ENCODE measurements at places on chromosomes 3 and 15.

DNA sequence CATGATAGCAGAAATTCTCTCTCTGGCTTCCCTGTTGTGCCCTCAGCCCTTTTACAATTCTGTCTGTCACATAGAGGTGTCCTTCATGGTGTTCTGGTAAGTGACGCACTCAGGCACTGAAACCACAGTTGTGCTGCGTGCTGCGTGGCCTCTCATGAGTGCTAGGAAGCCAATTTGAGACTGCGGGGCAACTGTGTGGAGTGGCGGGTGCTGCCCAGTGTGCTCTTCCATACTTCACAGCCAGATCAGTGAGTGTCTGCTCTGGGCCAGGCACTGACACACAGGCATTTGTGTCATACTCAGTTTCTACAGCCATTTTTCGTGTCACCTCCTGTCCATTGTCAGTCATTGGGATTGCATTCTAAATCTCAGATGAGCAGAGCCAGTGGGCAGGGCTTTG is 133.1 kb upstream of the PLXNA1 start:
- DNase-seq: no peak

DNA sequence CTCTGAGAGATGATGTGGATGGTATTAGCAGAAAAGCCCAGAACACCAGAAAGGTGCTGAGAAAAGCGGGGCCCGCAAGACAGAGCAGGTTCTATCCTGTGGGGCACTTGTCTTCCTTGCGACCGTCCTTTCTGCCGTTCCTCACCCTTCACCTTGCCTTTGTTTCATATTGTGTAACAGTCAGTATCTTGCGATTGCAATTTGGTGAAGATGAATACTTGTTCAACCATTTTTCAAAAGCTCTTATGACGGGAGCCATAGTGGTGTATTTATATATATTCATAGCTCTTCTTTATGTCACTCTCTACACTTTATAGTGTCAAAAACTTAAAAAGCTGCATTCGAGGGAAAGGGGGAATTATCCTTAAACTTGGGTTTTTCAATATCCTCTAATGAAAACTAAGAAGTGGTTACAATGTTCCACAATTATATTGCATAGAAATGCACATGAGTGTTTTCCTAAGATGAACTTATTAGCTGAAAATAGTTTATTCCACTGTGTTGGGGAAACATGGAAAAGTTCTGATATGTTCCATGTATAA is 797 bp downstream of the MAP3K13 start:
- DNase-seq: no peak

DNA sequence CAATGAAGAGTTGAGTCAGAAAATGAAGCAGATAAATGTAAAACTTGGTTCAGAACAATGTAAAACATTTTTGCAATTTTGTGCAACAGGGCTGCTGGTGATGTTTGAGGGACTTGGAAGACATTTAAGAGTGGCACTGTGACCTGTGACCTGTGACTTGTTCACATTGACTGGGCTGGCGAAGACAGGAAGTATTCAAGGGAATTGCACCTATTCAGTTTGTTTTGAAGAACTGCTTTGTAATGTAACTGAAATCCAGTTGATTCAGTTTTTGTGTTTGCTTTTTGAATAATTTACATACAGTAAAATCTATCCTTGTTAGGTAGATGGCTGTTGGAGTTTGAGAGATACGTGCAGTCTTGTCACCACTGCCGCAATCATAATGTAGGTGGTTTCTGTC is 35.4 kb downstream of the MCTP2 start:
- DNase-seq: no peak

- no peak for DNase-seq
These were observed 122.4 kb downstream of the THSD4 start for GRCh38 chr15:71237456-71238188.

DNA sequence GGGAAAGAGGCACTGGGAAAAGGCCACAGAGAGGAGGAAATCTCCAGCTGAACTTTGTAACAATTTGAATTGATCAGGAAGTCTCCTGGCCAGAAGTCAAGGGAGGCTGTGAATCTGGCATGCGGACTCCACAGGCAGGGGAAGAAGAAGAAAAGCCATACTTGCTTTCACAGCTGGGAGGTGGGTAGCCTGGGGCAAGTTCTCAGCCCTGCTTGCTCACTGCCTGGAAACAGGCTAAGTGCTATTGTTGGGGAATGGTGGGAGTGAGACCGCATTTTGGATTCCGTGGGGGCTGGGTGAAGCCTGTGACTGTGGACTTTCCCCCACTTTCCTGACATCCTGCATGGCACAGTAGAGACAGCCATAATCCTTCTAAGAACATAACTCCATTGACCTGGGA is 168.8 kb upstream of the CD96 start:
- DNase-seq: no peak

DNA sequence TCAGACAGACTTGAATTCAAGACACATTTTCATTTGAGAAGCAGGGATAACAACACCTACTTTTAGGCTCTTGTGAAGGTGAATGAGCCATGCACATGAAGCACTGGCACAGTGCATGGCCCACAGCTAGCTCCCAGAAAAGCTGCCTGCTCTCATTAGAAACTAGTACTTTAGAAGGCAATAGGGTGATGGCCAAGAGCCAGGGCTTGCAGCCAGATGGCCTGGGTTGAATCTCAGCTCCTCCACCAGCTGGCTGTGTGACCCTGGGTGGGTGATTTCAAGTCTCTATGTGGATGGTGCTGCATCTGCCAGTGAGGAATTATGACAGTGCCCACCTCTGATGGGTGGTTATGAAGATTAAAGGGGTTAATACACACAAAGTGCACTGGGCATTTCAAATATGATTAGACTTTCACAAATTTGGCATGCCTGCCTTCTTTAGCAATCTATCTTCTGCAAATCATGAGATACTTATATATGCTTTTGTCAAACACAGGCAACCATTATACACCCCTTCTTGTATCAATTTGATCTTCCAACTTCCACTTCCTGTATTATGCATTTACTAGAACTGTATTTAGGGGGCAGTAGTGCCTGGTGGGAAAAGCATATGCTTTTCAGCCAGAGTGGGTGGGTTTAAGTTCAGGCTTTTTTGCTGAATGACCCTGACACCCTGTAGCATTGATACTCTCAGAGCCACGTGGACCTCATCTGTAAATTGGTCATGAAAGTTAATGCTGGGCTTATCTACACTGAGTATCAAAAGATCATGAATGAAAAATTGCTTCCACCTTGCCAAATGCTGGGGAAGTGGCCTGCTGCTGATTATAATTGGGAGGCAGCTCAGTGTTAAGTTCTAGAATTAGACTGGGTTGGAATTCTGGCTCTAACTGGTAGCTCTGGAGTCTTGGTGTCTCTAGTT is 34.7 kb upstream of the RBP1 start:
- no peak for DNase-seq

DNA sequence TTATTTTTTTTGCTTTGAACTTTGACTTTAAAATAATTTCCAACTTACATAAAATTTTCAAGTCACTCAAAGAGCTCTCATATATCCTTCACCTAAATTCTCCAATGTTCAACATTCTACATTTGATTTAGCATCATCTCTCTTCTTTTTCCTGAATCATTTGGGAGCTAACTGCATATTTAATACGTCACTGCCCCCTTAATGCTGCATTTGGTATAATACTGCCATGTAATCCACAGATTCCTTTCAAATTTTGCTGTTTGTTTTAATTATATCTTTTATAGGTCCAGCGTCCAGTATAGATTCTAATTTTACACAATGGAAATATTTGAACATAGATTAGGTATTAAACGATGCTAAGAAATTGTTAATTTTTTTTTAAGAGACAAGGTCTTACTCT is 2.3 kb upstream of the EIF2AK4 start:
- no peak for DNase-seq

- DNase-seq: no peak
These were observed 192.4 kb downstream of the SQOR start for GRCh38 chr15:45827275-45827674.

DNA sequence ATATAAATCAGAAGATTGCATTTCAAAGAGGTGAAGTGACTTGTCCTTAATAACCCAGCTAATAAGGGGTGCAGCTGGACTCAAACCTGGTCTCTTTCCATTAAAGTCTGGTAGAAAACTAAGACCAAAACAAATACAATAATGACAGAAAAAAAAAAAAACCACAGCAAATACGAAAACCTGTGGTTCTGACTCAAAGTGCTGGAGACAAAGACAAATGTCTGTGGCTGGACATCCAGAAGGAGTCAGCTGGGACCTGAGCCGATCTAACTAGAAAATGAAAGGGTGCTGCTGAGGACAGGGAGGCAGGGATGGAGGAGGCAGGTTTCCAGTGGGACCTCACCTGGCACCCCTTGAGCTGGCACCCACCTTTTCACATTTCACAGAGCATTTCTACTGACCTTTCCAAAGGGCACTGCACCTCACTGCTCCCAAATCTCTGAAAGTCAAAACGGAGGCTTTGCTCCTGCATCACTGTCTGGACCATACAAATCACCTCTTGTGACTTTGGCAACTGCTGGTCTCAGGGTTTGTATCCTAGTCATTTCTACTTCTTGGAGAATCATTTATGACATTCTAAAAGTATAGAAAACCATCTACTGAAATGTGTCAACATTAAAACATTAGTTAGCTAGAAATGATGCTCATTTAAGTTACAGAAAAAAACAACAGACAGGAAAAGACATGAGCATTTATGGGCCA is 61.7 kb downstream of the CCNL1 start:
- no peak for DNase-seq

DNA sequence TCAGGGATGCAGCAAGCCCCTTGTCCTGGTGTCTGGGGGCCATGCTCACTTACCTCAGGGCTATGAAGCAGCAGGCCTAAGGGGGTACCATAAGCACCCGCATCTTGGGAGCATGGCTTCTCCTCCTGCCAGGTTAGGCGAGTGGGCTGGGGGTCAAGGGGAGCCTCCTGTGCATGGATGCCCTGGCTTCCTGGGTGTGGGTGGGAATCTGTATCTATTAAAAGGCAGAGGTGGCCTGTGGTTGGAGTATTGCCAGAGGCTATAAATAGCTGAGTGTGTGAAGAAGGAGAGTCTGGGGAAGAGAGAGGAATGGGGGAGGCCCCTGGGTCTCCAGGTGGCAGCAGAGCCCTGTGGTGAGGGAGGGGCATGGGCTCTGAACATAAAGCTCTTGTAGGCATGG is 19.5 kb downstream of the ACVR2B start:
- DNase-seq: no peak

- DNase-seq: no peak
These were observed 213.2 kb upstream of the MRPL3 start for GRCh38 chr3:131716007-131716406.

DNA sequence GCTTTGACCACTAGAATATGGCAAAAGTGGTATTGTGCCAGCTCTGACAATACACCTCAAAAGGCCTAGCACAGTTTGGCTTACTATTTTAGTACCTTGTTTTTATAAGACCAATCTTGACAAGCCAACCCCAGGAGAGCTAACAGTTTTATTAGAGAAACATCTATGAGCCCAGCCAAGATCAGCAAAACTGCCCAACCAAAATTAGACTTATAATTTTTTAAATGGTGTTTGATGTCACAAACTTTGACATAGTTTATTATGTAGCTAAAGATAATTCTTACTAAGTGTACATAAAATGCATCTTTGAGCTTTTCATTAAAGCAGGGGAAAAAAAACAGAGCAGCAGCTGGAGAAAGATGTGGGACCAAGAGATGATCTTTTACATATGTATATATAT is 537.5 kb downstream of the ZPLD1 start:
- DNase-seq: no peak

DNA sequence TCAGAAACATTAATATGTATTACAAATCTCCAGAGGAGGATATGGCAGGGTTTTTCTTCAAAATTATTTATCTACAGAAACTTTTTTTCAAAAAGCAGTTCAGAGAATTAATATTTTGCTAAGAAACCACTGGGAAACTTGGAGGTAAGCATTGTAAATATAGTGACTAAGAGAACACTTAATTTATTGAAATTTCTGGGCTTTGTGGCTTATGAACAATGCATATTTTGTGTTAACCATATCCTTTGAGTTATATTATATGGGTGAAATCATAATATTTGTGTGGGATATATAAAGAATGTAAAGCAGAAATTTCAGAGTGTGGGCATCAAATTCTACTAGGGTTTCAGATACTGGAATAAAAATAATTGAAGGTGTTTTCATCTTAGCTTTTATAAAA is 1059.2 kb downstream of the ZPLD1 start:
- DNase-seq: no peak

DNA sequence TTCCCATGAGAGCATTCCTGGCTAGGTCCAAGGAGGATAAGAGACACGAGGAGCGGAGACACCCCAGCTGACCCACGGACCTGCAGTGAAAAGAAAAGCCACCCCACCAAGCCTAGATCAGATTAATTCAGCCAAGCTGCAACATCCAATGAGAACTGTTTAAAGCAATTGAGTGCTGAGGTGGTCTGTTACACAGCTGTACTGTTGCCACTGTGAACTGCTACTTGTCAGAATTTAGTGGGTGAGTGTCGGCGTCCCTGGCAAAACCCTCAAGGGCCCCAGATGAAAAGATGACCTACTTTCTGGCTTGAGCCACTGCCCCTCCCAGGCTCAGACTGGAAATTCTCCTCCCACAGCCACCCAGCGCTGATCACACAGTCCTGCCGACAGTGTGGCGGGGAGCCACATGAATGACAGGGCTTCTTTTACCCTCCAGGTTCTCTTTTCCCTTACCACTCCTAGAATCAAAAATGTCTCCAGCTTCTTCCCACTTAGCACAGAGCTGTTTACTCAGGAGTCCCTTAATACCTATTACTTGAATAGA is 26.4 kb upstream of the KBTBD12 start:
- DNase-seq: no peak

- no peak for DNase-seq
These were observed 254.8 kb upstream of the EOMES start for GRCh38 chr3:27976933-27977332.
